Stimulated activated CD8-positive, alpha-beta memory T cell treated with anti-CD3 and anti-CD28 coated beads, Interleukin-4, amount 100 ng/mL, for 1 hour (primary cell): ENCODE measurements at places on chromosomes 6 and 20.

DNA sequence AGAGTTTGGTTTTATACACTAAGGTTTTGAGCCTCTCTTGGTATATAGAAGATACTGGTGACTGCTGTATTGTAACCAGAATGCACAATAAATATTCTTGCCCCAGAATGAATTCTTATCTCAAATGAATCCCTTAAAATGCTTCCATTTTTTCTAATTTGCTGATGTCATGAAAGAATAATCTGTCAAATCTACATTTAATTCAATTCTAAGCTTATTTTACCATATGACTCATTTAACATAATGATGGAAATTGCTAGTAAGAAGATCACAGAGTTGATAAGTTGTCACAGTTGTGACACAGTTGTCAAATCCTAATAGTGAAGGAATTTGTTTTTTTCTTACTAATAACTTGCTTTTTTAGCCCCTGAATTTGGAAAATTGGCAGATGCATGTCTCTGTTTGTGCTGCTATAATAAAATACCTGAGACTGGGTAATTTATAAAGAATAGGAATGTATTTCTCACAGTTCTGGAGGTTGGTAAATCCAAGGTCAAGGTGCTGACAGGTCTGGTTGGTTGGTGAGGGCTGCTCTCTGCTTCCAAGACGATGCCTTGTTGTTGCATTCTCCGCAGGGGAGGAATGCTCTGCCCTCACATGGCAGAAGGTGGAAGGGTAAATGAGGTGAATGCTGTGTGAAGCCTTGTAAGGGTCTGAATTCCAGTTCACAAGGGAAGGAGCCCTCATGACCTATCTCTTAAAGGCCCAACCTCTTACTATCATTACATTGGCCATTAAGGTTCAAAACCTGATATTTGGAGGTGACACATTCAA, 4.7 kb downstream of the ECT2L start:
- DNase-seq = no peak

DNA sequence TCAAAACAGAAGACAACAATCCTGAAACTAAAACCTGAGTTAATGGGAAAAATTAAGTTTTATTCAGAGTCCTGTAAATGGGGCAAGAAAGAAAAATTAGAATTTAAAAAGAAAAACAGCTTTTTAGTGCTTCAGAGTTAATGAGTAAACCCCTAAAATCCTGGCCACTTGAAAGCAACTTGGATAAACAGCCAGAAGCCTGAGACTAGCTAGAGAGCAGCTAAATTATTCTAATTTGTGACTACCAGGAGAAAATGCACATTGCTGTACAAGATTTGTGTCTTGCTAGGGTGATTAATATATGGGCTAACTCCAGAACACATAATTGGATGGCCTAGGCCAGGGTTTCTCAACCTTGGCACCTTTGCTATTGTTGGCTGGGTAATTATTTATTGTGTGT, 62.4 kb upstream of the ARG1 start:
- DNase-seq = no peak

- DNase-seq = no peak
Measured at GRCh38 chr6:71404145-71404966, 115.7 kb downstream of the OGFRL1 start.

DNA sequence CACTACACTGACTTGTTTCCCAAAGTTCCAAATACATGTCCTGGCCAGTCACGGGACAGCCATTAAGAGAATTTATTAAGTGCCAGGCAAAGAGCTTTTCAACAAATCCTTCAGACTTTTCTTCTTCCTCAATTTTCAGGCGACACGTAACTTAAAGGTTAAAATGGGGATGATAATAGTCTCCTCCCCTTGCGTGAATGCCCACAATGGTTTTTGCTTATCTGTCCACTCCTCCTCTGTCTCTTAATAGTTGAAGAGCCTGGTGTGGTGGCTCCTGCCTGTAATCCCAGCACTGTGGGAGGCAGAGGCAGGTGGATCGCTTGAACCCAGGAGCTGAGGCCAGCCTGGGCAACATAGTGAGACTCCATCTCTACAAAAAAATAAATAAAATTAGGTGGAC, 11.4 kb upstream of the PARD6B start:
- no peak for DNase-seq

DNA sequence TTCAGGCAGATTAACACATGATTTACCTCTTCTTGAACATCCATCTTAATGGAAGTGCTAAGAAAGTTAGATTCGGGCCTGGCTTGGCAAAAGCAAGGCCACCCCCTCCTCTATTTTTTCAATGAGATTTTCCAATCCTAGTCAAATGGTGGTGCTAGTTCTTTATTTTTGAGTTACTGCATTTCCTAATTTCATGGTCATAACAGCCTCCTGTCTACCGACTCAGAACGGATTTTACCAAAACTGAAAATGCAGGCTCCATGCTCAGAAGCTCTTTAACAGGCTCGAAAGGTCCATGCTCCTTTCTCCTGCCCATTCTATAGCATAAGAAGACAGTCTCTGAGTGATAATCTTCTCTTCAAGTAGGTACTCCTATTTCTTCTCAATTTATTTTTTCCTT, 117.2 kb upstream of the ESR1 start:
- DNase-seq = no peak

GRCh38 chr6:3088446-3088845, 20.2 kb downstream of the RIPK1 start:
- no peak for DNase-seq

- no peak for DNase-seq
Measured at GRCh38 chr20:41279546-41280225, 37.8 kb downstream of the ZHX3 start.

GRCh38 chr6:159053781-159054398, 9.1 kb upstream of the TAGAP start:
- no peak for DNase-seq

DNA sequence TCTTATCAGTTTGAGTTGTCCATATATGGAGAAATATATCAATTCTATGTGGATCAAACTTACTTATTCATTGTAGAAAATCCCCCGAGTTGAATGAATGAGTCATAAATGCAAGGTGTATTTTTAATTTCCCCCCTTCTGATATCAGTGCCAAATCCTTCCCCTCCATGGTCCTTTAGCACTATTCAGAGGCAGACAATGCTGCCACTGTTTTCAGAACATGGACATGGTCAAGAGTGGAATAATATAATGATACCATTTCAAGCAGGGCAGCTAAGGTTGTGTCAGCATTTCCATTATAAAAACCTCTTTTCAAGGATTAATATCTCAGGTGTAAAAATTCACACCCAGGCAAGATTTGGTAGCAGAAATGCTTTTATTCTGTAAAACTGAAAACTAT, 244.0 kb downstream of the FOXC1 start:
- no peak for DNase-seq

DNA sequence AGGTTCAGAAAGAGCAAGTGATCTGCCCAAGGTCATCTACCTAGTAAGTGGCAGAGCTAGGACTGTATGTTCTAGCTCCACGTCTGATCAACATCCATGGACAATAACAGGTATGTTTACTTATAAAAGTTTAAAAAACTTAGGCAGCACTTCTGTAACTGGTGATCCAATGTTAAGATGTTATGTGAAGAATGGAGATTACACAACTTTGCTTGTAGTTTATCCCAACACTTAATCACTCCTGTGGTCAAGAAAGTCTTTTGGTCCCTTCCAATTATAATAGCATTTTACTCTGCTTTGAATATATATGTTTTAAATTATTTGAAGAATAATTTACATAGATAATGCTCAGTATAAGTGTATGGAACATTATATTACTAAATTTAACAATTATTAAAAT, 4.8 kb downstream of the FBXO30 start:
- DNase-seq = no peak

DNA sequence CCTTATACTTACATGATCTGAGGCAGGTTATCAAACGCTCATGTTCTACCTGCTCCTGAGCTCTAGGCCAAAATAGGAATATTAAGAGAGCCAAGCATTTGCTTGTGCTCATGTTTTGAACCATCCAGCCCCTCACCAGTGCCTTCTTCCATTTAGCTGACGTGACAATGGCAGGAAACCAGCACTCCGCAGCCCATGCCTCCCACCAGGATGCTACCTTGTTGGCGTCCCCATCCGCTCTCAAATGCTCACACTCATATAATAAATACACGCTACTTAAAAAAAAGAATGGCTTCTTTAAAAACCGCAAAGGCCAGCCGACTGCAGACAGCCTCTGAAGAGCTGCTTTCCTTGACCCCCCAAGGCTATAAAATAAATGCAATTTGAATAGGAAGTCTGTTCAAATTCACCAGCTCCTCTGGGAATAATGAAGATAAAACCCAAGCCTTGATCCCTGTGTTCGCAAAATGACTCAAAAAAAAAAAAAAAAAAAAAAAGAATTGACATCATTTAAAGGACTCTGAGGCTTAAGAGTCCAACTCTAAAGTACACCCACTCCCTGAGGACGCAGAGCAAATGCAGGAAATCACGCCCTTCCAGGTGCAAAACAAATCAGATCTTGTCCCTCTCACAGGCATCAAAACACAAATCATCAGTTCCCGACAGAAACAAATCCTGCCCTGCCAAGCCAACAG, 29.0 kb downstream of the RNASET2 start:
- DNase-seq = no peak

- DNase-seq = no peak
Measured at GRCh38 chr6:75204959-75205775, 686 bp downstream of the COL12A1 start.

- DNase-seq = no peak
Measured at GRCh38 chr6:36679043-36679833, 724 bp downstream of the CDKN1A start.

GRCh38 chr6:106870824-106871717, 103.5 kb downstream of the CD24 start:
- DNase-seq = no peak

GRCh38 chr6:156955494-156956183, 178.5 kb downstream of the ARID1B start:
- DNase-seq = no peak

GRCh38 chr6:26388014-26388413, 5.1 kb downstream of the BTN2A2 start:
- no peak for DNase-seq

GRCh38 chr6:45541934-45542333, 164.2 kb upstream of the SUPT3H start:
- no peak for DNase-seq

GRCh38 chr6:24743944-24744335, 25.0 kb upstream of the C6orf62 start:
- no peak for DNase-seq

- DNase-seq = no peak
Measured at GRCh38 chr20:38248133-38248532, 12.4 kb downstream of the KIAA1755 start.

DNA sequence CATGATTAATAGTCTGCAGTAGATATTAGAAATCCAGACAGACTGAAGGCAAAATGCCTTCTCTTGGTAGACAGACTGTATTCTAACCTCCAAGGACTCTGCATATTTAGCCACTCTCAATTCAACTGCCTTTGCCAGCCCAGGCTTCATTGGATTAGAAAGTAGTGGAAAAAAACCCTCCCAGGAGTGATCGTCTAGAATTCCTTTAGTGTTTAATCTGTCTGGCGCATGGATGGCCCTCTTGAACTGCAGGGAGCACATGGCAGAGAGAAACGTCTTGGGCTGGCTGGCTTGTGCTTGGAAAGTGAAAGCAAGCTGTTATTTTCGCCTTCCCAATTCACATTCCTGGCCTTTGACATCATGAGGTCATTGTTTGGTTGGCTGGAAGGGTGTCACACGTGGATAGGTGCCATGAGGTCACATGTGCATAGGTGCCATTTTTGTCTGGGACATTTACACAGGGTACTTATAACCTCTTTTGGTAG, 30.9 kb upstream of the NEDD9 start:
- DNase-seq = no peak

DNA sequence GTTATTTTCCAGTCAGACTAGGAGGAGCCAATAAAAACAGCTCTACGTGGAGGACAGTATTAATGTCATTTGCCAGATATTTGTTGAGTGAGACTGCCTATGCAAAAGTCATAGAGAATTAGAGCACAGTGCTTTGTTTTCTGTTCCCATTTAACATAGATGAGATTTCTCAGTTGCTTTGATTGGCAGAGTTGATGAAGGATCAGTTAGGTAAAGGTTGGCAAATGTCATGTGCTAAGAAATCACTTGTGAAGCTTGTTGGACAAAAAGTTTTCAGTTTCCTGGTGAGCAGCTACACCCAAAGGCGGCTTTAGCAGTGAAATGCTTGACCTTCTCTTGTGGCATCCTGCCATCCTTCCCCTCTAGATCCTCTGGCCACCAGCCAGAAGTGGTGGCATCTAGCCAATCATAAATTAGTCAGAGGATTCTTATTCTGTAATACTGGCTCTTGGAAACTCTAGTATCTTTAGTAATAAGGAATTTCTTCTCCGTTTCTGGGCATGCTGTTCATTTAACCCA, 37.0 kb downstream of the BCKDHB start:
- DNase-seq = no peak

DNA sequence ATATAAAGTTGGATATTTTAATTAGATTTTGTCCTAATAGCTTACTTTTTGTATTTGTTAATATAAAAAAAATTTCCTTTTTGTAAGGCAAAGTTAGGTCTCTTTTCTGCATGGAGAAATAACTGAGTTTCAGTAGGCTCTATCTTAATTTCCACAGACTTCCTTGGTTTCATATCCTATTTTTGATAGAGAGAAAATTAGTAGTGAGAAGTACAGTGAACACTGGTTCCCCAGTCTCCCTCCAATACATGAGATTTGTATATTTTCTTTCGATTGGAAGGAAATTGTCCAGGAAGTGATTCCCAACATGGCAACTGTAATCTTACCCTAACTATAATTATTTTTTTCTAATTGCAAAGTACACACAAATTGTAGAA, 26.4 kb downstream of the TRIM27 start:
- DNase-seq = no peak

- DNase-seq = no peak
Measured at GRCh38 chr6:13924146-13924948, 405 bp upstream of the RNF182 start.

DNA sequence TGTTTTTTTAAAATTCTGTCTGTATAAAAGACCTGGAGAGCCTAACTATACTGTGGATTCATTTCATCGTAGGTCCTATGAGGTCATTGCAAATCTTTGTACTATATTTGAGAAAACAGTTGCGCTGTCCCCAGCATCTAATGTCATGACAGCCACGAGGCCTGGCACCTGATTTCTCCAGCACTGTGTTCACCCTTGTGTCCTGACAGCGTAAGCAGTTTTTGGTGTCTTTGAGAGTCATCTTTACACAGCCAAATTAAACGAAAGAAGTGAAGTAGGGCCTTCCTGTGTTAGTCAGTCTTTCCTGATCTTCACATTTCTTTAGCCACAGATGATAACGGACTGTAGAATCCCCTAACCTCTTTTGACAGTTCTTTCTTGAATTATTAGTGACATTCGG, 70.6 kb upstream of the PHACTR2 start:
- no peak for DNase-seq

DNA sequence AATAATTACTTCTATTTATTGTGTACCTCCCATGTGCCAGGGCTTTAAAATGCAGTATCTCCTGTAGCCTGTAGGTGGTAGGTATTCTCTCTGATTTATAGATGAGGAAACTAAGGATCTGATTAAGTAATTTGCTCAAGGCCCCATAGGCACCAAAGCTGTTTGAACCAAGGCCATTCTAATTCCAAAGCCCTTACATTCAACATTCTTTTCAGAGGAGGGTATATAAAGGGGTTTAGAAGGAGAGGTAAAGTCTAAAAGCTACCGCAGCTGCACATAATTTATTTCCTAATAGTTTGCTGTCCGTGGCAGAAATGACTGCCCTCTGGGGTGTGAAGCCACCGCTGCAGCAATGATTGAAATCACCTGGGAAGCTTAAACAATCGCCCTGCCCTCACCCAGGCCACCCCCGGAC, 95.0 kb upstream of the FAM8A1 start:
- no peak for DNase-seq
